ENCODE measurements at places on chromosomes 6 and 20.
A peak's percentile ranks its signal among the peaks of the same experiment; 100 is the strongest.

GRCh38 chr6:71138376-71138775 is 150.2 kb upstream of the OGFRL1 start:
- no peak for DNase-seq

GRCh38 chr20:63743210-63743970 is 3.8 kb downstream of the SLC2A4RG start:
- no peak for DNase-seq

DNA sequence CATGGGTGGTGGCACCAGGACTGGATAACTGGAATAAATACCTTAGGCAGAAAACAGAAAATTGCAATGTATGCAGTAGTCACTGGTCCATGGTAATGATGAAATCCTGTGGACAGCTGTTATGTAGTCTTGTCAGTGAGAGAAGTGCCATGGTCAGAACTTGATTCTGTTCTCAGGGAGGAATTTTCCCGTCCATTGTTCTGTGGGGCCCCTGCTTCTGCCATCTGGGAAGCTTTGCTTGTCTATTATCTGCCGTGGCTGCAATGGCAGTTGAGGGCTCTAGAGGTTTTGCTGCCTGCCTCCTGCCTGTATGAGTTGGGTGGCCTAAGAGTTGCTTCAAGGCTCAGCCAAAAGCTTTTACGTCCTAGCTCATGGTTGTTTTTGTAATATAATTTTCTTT is 126.8 kb upstream of the SLC35B3 start:
- DNase-seq = no peak

DNA sequence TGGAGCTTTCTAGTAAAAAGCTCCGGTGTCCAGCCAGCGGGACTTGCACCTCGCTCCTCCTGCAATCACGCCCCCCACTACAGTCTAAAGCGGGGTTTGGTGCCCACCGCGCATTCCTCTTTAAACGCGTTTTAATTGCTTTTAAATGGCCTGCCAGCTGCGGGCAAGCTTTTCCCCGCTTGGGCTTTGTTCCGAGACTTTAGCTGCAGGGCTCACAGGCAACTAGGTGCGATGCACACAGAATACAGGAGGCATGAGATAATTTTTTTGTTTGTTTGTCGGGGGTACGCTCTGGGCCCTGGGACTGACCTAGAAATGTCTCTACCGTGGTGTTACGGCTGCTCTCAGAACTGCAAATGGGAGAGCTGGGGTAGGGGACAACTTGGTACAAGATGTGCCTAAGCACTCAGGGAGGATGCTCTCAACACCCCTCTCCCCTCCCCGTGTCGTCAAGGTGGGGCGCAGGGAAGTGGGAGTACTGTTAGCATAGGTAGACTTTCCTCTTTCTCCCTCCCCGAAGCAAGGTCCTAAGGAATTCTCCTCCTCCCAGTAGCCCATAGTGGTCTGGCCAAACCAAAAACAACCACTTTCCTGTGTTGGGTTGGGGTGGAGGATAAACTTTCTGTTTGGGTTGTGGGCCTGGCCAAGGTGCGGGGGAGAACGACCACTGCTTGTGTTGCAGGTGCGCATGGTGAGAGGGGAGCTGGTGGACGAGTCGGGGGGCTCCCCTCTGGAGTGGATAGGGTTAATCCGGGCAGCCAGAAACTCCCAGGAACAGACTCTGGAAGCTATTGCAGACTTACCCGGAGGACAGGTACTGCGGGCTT is 1.6 kb downstream of the PRDM13 start:
- no peak for DNase-seq

DNA sequence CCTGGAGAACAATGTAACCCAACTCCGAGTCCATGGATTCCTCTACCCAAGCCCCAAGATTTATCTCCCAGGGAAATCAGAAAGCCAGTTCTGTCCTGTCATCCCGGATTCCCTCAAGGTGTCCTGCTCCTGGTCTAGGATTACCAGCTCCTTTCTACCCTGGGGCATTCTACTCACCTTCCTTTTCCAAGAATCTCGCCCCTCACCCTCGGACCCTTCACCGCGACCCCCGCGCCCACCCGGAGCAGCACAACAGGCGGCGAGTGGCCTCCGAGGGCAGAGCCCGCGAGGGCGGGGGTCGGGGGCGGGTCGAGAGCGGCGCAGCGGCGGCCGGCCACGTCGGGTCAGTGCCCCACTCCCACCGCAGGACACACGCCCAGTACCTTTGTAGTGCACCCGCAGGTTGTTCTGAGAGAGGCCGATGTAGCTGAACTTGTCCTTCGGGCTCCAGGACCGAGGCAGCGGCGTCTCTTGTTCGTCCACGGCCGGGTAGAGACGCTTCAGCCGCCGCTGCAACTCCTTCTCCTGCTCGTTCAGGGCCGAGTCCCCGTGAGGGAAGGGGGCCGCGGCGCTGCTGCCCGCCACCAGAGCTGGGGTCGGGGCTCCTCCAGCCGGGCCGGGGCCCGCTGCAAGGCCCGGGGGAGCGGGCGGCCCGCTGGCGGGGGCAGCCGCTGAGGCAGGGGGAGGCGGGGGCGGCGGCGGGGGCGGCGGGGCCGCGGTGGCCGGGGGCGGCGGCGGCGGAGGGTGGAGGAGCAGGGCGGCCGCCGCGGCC is 897 bp downstream of the RANBP9 start:
- peak; percentile 14 for DNase-seq

- no peak for DNase-seq
Observed at GRCh38 chr6:162178266-162178665, 549.3 kb downstream of the PRKN start.

GRCh38 chr6:122839472-122839871 is 50.4 kb downstream of the SMPDL3A start:
- no peak for DNase-seq

GRCh38 chr6:113428702-113429101 is 428.4 kb upstream of the MARCKS start:
- DNase-seq = no peak

- no peak for DNase-seq
Observed at GRCh38 chr6:155646443-155646842, 190.8 kb upstream of the NOX3 start.

All from stimulated activated CD8-positive, alpha-beta memory T cell treated with anti-CD3 and anti-CD28 coated beads, Interleukin-7, amount 100 ng/mL, for 48 hours (primary cell).